A549 treated with DMSO at 1 μM for 4 hours (cell line): ENCODE measurements at places on chromosomes 1 and 21. TPM values are rescaled to one million over a fixed set of nuclear protein-coding genes. Genes with fewer than 3 reads are reported as not detected.

CAMK1G gene
- 0.16 to 0.51 TPM (median 0.24 TPM) in 5 replicates for total RNA-seq

RBP7 gene
- 4.9 to 6.4 TPM (median 5.6 TPM) in 5 replicates for total RNA-seq

SLFNL1 gene
- total RNA-seq: 0.03 to 0.07 TPM (median 0.06 TPM) in 3 of 5 replicates, not detected in the others

SERPINC1 gene
- total RNA-seq: 0.07 TPM in 2 of 5 replicates, not detected in the others

NCAM2 gene
- not detected in 5 replicates for total RNA-seq

NPR1 gene
- total RNA-seq: 0.95 to 1.3 TPM (median 1.1 TPM) in 5 replicates

ADORA1 gene
- total RNA-seq: 0.62 to 1.5 TPM (median 1.3 TPM) in 5 replicates

DMBX1 gene
- 0.67 to 1.3 TPM (median 1.1 TPM) in 5 replicates for total RNA-seq

KCNJ9 gene
- total RNA-seq: not detected in 5 replicates

DNAJC28 gene
- 0.26 to 0.49 TPM (median 0.40 TPM) in 5 replicates for total RNA-seq

FOXO6 gene
- total RNA-seq: 0.29 to 0.74 TPM (median 0.48 TPM) in 5 replicates

CR1L gene
- not detected in 5 replicates for total RNA-seq

KCNH1 gene
- 3.2 to 4.3 TPM (median 3.4 TPM) in 5 replicates for total RNA-seq

RNU1-4 gene
- total RNA-seq: 7.3 TPM in 1 of 5 replicates, not detected in the others

SH3BGR gene
- total RNA-seq: 1.00 to 1.8 TPM (median 1.4 TPM) in 5 replicates

NOC2L gene
- total RNA-seq: 71.6 to 94.6 TPM (median 85.2 TPM) in 5 replicates

CD1B gene
- total RNA-seq: not detected in 5 replicates

TFF2 gene
- not detected in 5 replicates for total RNA-seq

LRRC42 gene
- total RNA-seq: 24.1 to 28.4 TPM (median 27.4 TPM) in 5 replicates

CALML6 gene
- 0.20 to 0.28 TPM (median 0.24 TPM) in 5 replicates for total RNA-seq

RGS4 gene
- 0.07 to 0.39 TPM (median 0.16 TPM) in 4 of 5 replicates, not detected in the other for total RNA-seq

CHD1L gene
- total RNA-seq: 33.5 to 35.9 TPM (median 33.9 TPM) in 5 replicates

TLR5 gene
- total RNA-seq: 0.05 to 0.45 TPM (median 0.18 TPM) in 4 of 5 replicates, not detected in the other

SIK1 gene
- total RNA-seq: 9.8 to 19.2 TPM (median 16.6 TPM) in 5 replicates

C1orf87 gene
- not detected in 5 replicates for total RNA-seq

TRIM58 gene
- total RNA-seq: not detected in 5 replicates

TMCO1 gene
- 163 to 185 TPM (median 170 TPM) in 5 replicates for total RNA-seq

KLF17 gene
- total RNA-seq: 0.18 to 0.64 TPM (median 0.31 TPM) in 5 replicates

CDCA8 gene
- total RNA-seq: 47.5 to 51.4 TPM (median 48.9 TPM) in 5 replicates

OR6Y1 gene
- not detected in 5 replicates for total RNA-seq

CDKN2C gene
- total RNA-seq: 11.7 to 15.0 TPM (median 12.0 TPM) in 5 replicates

MCOLN2 gene
- 1.7 to 3.1 TPM (median 2.8 TPM) in 5 replicates for total RNA-seq

ROR1 gene
- total RNA-seq: 12.3 to 15.2 TPM (median 13.1 TPM) in 5 replicates

IGSF5 gene
- total RNA-seq: not detected in 5 replicates

RNU1-3 gene
- total RNA-seq: 7.3 TPM in 1 of 5 replicates, not detected in the others

KCNC4 gene
- 2.7 to 4.2 TPM (median 3.6 TPM) in 5 replicates for total RNA-seq

F13B gene
- 0.05 to 0.13 TPM in 2 of 5 replicates, not detected in the others for total RNA-seq

MAP3K7CL gene
- total RNA-seq: 1.7 to 2.6 TPM (median 2.0 TPM) in 5 replicates

LBR gene
- 34.6 to 52.3 TPM (median 48.5 TPM) in 5 replicates for total RNA-seq

LRRIQ3 gene
- 0.54 to 0.98 TPM (median 0.82 TPM) in 5 replicates for total RNA-seq

AJAP1 gene
- not detected in 5 replicates for total RNA-seq

CHI3L2 gene
- total RNA-seq: 0.20 to 0.40 TPM (median 0.31 TPM) in 5 replicates

ATP1A4 gene
- total RNA-seq: not detected in 5 replicates

THEM4 gene
- total RNA-seq: 13.3 to 15.5 TPM (median 13.8 TPM) in 5 replicates
